ENCODE measurements at places on chromosomes 16 and 17.

DNA sequence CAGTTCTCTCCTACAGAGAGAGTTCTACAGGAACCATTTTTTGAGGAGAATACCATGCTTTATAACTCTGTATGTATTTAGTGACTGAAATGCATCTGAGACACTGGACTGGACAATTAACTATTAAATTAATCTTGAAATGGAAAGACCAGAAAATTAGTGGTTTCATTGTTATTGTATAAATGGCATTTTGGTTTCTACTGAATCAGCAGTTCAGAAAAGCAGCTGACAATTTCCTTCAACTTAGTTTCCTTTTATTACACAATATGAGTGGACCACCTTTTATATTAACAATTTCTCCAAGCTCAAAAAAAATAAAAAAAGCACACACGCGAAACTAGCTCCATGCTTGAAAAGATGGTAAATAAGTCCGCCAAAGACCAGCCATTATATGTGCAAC, 66.1 kb upstream of the SLC12A3 start:
- DNase-seq, result no peak

- no peak for DNase-seq
These were observed 1.9 kb upstream of the MYL11 start for GRCh38 chr16:30372725-30373124.

DNA sequence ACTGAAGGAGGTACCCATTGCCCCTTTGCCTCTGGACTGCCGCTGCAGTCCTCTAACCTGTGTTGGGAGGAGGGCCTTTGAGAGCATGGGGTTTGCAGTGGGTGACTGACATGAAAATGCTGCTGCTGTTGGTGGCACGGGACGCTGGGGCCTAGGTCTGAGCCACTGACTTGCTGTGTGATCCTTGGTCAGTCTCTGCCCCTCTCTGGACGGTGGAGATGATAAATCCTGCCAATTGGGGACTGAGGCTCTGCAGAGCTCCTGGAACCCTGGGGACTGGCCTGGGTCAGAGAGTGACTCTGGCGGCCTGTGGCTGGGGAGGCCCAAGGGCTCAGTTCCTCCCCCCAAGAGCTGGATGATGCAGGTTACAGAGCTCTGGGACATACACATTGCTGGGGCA, 6.1 kb upstream of the PYDC1 start:
- no peak for DNase-seq

DNA sequence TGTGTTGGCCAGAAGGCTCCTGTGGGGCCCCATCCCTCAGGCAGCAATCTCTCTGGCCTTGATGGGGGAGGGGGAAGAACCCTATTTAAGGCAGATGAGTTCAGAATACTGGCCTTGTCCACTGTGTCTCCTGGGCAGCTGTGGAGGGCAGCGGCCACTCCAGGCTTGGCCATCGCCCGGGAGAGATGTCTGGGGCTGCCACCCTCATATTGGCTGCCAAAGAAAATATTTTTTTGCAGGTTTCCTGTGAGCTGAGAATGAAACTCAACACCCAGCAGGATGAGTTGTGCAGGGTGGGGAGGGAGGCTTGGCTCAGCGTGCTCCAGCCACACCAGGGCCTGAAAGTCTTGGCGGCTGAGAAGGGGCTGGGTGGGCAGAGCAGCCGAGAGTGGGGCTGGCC, 14.4 kb upstream of the TIMP2 start:
- no peak for DNase-seq

DNA sequence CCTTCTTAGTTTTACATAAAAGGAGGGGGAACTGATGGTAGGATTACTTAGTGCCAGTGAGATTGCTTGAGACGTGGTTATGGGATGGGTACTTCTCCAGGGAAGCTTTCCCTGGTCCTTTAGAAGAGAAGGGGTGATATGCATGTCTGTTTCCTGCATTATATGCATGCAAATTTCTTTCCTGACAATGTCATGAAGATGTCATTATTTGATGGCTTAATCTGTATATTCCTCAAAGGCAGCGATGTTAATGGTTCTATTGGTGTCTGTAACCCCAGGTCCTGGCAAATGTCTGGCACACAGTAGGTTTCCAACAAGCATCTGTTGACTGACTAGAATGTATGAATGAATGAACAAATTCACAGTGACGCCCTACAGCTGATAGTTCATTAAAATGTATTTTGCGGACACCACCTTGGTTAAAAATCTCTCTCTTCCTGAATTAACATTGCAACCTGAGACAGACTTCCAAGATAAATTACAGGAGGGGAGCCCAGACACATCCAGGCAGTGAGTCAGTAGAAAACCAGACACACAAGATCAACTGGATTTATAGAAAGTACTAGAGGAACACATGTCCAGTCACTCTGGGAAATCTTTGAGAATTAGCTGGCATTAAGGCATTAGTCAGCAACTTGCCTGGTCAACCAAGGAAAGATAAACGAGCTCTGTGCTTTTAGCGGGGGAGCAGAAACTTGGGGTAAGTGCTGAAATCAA, 293.4 kb downstream of the XYLT1 start:
- DNase-seq, result no peak

GRCh38 chr16:11582157-11582814, 4.4 kb downstream of the LITAF start:
- DNase-seq, result no peak

- no peak for DNase-seq
These were observed 15.0 kb upstream of the PITPNA start for GRCh38 chr17:1577583-1578013.

DNA sequence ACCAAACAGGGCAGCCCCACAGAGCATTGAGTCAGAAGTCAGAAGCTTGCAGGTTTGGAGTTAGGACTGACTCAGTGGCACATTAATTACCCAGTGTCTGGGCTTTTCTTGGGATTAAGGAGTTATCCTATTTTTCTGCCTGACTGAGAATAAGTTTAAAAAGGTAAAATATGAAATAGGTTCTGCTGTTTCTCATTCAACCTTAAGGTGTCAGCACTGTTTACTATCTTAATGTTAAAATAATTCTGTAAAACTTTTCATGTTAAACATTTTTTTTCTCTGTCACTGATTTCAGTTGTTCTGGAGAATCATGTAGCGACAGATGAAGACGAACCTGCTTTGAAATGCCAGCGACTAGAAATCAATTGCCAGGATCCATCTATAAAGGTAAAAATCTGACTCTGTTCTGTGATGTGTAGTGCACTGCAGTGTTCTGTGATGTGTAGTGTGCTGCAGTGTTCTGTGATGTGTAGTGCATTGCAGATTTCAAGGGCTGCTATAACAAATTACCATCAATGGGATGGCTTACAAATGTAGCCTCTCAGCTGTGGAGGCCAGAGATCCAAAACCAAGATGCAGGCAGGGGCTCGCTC, 128.0 kb downstream of the LAT start:
- no peak for DNase-seq

GRCh38 chr17:66378296-66378695, 75.9 kb downstream of the PRKCA start:
- no peak for DNase-seq

DNA sequence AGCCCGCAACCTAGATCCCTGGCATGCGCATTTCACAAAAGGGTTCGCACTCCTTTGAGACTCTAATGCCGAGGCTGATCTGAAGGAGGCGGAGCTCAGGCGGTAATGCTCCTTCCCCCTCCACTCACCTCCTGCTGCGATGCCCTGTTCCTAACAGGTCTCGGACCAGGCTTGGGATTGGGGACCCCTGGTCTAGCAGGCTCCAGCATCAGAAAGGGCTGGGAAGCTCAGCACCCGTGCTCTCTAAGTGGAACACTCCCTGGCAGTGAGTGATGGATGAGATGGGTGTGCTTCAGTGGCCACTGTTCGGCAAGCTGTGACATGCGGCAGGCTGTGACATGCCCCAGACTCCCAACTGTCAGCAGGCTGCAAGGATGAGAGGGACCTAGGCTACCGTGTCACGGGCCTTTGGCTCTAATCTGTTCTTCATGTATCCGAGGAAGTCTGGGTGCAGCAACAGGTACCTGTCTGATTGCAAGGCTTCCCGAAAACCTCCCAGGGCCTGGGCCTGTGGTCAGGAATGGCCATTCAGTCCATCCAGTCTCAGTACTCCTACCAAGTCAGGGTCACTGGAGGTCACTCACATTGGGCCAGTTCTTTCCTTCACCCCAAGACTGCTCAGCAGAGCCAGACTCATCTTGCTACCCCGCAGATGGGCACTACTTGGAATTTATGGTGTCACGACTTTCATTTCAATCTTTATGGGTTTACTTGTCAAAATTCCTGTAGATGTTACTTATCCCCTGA, 1.3 kb upstream of the ST6GALNAC2 start:
- DNase-seq, result no peak

DNA sequence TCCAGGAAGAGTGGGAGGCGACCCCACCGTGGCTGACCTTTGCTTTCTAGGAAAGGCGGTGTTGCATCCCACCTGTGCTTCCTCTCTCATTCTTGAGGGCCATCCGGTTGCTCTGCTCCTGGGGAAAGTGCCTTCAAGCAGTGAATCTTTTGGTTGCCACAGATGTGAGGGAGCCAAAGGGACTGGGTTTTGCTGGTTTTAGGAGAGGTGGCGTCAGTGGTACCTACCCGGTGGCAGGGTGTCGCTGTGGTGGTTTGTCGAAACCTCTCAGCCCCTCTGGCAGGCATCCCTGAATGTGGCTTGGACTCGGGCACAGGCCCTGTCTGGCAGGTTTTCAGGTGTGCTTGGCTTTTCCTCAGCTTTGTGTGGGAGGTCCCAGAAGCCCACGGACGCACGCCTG, 611.5 kb downstream of the KCNJ18 start:
- no peak for DNase-seq

GRCh38 chr16:85173981-85174751, 61.9 kb upstream of the CIBAR2 start:
- no peak for DNase-seq

DNA sequence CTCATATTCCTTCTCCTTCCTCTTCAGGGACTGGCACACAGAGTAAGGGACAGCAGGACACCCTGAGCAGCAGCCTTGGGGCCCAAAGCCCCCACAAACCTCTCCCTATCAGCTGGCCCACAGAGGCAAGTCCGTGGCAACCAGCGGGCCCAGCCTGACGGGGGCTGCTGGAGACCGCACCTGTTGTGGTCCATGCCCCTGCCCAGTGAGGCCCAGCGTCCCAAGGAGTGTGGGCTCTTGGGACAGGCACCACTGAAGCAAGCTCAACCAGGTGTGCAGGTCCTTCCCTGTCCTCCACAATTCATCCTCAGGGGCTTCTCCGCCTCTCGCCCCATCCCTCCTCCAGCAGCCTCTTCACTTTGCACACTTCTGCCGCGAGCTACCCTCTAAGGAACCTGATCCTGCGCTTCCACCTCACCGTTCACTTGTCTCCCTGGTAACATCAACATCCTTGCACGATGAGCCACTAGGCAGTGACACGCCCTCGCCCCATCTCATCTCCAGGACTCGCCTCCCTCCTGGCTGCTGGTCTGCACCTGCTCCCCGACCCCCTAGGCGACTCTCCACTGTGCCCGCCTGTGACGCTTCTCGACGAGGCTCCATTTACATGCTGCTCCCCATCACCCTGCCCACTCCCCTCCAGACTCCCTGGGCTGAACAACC, 12.7 kb downstream of the MNT start:
- no peak for DNase-seq

DNA sequence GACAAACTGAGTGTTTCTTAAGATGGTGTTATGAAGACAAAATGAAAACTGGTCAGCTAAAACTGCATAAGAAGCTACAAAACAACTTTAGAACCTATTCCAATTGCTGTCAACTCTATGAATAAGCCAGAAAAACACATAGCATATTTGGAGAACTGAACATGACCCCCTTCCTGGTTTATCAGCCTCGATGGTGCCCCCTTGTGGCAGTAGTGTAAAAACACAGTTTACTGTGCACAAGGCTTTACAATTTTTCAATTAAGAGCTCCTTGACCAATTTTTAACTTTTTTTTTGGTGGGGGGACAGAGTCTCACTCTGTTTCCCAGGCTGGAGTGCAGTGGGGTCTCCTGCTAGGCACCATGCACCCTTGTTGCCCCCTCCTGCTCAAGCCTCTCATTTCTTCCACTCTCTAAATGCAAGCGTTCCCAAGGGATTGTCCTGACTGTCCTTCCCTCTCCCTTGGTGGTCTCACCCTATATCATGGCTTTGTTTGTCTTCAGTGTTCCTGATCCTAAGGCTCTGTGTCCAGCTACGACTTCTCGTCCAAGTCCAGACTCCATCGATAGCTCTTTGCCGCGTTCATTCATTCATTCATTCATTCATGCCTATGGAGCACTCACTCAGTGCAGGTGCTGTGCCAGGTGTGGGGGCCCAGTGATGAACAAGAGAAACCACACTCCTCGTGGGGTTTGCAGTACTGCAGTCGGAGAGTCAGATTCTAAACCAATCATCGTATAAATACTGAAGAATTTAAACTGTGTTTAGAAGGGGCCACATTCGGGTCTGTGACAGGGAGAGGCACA, 7.5 kb downstream of the EIF1 start:
- peak; percentile 65 for DNase-seq

- no peak for DNase-seq
These were observed 352.5 kb downstream of the KCNJ2 start for GRCh38 chr17:70521821-70522256.

DNA sequence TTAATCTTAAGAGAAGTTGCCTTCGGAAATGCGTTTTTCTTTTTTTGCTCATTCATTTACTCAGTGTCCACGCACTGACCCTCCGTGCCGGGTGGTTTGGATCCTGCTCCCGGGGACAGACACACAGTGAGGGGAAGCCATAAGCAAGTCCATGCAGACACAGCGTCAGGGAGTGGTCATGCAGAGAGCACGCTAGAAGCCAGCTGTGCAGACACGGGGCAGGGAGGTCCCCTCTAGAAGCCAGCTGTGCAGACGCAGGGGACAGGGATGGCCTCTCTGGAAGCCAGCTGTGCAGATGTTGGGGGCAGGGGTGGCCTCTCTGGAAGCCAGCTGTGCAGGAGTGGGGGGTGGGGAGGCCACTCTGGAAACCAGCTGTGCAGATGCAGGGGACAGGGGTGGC, 4.8 kb downstream of the GAA start:
- DNase-seq, result no peak

DNA sequence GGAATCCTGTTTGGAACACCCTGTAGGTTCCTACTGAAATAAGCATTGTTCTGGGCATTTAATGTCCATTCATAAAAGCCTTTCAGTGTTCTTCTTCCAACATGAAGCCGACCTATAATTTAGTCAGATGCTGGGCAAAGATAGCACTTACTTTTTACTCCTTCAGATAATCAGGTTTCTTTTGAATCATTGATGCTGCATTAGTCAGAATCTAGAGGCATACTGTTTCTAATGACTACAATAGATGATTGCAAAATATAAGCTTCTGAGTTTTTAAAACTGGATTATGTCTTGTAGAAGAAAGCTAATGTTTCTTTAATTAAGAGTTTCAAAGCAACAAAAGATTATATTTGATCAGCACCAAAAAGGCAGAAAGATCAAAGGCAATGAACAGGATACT, 16.0 kb downstream of the MMD start:
- no peak for DNase-seq

- DNase-seq, result peak; percentile 73
These were observed 576 bp downstream of the EPOP start for GRCh38 chr17:38674014-38674748.

DNA sequence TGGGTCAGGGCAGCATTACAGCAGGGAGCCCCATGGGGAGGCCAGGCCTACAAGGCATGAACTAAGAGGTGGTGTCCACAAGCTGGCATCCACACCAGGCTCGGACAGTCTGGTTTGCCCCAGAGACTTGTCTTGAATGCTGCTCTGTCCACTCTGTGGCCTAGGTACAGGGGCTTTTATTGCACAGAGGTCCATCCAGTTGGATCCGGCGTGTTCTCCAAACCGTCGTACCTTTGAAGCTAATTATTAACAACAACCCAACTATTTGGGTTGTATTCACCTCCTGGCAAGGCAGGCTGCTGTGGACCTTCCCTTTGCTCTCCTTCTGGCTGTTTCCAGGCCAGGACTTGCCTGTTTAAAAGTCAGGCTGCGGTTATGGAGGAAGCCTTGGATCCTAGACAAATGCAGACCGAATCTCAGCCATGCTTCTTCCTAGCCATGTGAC, 123.4 kb downstream of the CLEC16A start:
- no peak for DNase-seq

Measured in activated T-cell treated with anti-CD3 and anti-CD28 coated beads, Interleukin-2, amount 50 U/mL, for 24 hours (primary cell).